Left kidney (tissue), 8 donors: ENCODE measurements at places on chromosomes 4 and X.
A peak's percentile ranks its signal among the peaks of the same experiment; 100 is the strongest.

DNA sequence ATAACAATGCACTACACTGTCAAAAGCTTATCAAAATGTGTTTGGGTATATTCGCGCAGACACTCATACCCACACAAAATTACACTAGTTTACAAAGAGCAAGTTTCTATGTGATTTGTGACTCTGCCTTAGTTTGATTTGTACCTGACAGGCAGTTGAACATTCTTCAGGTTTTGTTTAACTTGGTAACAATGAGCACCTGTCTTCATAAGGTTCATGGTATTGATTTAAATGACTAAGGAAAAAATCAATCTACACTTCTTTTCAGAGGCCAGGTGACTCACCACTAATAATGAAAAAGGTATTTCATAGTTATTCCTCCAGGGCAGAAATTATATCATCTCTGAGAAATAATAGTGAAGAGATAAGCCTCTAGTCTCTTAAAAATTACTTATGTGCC is 1114.6 kb upstream of the AGA start:
- DNase-seq = no peak

DNA sequence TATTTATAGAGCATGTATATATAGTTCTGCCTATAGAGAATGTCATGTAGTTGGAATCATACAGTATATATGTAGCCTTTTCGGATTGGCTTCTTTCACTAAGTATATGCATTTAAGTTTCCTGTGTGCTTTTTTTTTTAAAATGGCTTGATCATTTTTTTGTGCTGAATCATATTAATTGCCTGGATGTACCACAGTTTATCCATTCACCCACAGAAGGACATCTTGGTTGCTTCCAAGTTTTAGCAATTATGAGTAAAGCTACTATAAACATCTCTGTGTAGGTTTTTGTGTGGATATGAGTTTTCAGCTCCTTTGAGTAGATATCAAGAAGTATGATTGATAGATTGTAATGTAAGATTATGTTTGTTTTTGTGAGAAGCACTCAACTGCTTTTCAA is 23.8 kb downstream of the PTTG2 start:
- DNase-seq = no peak

DNA sequence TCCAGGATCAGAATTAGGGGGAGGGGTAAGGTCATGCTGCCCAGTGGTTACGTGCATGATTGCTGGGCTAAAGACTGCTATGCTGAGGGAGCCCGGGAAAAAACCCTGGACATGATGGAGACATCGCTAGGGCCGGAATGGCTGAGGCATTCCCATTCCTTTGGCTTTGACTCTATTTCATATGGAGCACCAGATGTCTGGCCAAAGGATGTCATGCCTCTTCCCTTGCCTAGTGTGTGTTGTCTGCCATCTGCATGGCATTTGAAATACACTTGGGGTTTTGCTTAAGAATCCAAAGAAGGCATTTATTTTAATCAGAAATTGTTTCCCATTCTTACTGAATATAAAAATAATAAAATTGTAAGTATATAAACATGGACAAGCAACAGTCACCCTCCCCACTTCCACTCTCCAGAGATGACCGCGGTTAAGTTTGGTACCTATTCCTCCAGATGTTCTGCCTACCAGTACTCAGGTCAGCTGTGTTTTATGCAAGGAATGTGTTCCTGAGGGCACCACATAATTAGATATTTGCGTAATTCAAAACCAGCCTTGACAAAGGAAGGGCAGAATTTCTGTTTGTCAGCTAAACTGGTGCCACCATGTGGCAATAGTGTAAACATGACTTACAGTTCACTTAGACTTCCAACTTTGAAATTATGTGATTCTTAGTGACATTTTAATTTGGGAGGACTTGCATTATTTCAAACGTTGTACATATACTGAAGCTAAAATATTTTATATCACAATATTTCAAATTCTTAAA is 105.9 kb downstream of the CT47B1 start:
- peak; percentile 20 for DNase-seq

DNA sequence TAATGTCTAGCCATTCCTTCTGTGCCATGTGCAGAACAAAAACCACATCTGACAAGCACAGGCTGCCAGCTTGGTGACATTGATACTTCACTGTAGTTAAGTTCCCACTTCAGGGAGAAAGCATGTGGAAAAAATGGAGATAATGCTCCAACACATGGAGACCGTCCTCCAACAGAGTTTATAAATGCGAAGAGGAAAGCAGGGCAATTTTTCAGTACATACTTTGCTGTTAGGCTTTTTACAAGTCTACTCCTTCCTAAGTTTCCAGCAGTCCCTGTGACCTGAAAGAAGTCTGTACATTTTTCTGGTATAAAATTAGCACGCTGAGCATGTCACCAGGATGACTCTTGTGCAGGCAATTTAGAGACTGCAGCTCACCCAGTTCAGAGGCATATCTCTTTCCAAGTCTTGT is 766.9 kb upstream of the IGFBP7 start:
- no peak for DNase-seq

- DNase-seq = no peak
These were observed 493.0 kb upstream of the FAM241A start for GRCh38 chr4:111652236-111652635.

GRCh38 chrX:127011629-127012028 is 192.1 kb downstream of the PRR32 start:
- no peak for DNase-seq

GRCh38 chr4:178577933-178578332 is 1135.7 kb upstream of the AGA start:
- DNase-seq = peak; percentile 5

DNA sequence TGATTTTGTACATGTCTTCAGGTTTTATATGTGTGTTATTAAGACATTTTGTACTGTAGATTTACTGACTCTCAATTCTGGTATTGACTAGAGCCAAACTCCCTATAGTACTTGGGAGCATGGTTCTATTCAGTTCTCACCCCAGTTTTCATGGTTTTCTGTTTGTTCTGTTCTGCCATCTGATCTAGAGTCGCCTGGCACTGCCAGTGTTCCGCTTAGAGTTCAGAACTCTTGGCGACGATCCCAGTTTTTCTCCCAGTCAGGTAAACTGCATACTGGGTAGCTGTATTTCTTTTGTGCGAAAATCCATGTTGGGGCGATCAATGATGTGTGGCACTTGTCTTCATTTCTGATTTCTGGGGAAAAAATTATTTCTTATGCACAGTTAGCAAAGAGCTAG is 78.0 kb downstream of the PHOX2B start:
- DNase-seq = no peak

DNA sequence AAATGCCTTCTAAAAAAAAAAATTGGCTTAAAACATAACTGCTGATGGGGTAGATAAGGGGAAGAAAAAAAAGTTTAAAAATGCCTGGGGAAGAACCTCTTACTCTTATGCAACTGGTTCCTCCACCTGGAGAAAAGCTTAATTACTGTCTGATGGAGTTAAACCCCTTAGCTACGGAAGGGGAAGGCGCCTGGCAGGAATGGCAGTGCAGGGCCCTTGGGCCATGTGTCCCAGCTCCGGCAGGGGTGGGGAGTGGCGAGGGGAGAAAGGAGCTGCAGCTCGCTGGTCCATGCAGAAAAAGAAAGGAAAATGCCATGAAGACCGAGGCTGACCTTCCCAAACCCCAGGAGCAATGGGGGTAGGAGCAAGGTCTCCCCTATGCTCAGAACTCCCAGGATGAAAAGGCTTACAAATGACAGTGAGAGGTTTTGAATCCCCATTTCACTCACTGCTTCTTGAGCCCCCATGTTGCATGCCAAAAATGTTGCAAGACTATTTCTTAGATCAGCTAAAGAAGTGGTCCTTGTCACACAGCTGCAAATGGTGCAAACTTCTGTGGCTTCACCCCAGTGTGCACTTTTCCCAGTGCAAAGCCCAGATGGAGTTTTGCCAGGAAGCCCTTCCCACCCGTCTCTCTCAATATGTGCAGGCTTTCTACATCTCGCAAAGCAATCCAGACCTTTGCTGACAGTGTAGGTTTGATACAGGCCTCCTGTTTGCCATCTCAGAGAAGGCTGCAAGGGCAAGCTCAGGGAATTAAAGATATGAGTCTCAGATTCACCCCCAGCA is 204.8 kb upstream of the CT83 start:
- no peak for DNase-seq
